ENCODE measurements at places on chromosomes 6 and 20.

DNA sequence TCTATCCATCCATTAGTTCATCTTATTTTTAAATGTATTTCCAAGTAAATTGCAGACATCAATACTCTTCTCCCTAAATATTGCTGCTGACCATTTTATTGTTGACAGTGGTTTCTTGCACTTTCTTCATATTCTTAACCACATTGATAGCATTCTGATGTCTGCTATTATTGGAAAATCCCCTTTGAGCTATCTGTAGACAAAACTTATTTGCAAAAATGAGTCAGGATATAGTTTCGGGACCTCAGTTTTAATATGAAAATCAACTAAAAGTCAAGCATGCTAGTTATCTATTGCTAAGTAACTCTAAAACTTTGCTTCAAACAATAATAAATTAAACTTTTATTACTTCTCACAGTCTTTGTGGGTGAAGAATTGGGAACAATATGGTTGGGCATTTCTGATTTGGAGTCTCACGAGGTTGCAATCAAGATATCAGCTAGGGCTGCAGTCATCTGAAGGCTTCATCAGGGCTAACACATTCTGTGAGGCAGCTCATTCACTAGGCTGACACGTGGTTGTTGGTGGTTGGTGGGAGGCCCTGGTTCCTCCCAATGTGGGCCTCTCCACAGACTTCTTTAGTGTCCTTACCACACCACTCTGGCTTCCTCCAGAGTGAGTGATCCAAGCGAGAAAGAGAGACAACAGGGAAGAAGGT is 32.7 kb downstream of the CD109 start:
- no peak for DNase-seq

DNA sequence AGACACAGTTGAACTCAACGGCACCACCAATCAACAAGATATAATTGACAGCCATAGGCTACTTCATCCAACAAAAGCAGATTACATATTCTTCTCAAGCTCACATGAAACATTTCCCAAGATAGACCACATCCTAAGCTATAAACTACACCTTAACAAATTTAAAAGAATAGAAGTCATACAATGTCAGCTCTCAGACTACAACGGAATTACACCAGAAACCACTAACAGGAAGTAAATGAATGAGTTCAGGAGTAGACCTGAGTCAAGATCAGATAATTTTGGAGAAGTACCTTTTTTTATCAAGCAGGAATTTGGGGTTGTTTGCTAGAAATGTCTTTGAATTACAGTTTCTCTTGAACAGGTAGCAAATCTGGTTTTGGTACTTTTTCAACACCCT is 237.8 kb downstream of the TBX18 start:
- no peak for DNase-seq

DNA sequence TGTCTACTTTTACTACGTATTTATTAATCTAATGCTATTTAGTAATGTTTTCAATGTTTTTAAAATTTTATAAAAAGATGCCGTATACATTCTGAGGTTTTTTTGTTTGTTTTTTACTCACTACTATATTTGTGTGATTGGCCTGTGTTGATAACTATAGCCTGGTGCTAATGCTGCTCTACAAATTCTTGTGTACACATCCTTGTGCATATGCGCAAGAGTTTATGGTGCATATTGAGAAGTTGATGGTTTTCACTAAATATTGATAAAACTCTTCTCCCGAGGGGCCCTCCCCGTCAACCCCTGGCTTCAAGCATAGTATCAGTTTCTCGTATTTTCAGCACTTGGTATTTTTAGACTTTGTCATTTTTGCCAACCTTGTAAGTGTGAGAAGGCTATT is 59.9 kb downstream of the E2F3 start:
- no peak for DNase-seq

DNA sequence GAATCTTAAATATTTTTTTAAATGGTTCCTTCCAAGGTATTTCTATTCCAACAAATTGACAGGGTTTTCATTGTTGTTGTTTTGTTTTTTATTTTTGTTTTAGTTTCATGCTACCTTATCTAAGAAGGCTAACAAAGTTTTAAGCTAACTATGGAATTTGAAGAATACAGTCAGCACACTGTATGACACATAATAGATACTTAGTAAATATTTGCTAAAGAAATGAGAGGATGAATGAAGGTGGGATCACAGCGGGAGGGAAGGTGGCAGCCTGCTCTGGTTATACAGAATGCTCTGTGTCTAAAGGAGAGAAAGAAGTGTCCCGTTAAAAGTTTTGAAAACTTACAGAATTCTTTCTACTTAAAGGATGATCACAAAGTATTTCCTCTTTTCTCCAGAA is 43.7 kb upstream of the DST start:
- no peak for DNase-seq

GRCh38 chr6:133512410-133513016 is 271.4 kb downstream of the EYA4 start:
- no peak for DNase-seq

DNA sequence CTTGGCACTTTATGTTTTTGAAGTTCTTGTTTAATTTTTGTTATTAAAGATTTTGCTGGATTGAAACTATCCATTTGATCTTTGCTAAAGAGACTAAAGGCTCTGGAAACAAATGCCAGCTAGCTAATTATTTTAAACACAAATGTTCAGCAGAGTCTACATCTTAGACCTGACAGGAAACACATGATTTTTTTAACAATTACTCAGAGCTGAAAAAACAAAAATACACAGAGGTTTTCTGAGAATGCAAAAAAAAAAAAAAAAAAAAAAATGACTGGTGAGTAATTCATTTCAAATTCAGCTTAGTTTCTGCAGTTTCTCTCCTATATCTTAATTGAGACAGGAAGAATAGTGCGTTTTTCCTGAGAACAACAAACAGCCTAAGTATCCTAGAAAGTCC is 448.0 kb downstream of the TENT5A start:
- no peak for DNase-seq

DNA sequence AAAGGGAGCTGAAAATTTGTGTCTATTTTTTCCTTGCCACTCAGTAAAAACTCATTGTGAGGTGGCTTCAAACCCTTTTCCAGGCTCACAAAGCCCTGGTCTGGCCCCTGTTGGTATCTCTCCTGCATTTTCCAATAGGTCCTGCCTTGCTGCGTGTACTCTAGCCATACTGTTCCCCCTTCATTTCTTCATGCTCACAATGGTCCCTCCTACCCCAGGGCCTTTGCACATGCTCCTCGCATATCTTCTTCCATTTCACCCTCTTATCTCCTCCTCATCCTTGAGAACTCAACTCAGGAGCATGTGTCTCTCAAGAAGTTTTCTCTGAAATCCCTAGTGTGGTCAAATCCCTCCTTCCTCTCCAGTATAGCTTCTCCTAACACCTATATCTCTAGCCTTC is 186.6 kb downstream of the MBOAT1 start:
- no peak for DNase-seq

DNA sequence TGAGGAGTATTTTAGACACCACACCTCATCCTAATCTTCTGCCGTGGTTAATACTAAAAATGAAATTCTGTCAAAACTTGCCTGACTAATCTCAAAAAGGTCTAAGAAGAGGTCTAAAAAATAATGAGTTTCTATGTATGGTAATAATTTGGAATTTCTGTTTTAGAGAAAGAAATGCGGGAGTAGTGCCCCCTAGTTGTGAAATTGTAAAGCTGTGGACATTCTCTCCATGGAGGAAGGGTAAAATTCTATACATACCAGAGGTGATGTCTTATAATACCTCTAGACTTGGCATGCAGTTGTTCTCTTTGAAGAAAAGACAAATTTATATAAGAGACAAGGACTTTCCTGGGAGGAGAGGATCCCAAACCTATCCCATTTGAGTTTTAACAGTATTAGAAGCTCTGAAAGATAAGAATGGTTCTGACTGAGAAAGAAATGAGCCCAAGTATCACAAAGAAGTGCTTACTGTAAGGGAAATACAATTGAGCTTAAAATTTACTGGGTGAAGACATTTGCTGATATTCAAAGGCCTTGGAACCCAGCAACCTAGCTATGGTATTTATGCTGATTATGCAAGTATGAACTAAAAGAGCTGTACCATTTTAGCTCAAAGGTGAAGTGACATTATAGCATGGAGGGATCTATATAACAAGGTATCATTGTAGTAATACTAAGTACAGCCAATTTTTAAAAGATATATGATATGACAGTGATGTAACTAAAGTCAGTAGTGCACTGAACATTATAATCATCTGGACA is 5.1 kb upstream of the EPHA7 start:
- no peak for DNase-seq

DNA sequence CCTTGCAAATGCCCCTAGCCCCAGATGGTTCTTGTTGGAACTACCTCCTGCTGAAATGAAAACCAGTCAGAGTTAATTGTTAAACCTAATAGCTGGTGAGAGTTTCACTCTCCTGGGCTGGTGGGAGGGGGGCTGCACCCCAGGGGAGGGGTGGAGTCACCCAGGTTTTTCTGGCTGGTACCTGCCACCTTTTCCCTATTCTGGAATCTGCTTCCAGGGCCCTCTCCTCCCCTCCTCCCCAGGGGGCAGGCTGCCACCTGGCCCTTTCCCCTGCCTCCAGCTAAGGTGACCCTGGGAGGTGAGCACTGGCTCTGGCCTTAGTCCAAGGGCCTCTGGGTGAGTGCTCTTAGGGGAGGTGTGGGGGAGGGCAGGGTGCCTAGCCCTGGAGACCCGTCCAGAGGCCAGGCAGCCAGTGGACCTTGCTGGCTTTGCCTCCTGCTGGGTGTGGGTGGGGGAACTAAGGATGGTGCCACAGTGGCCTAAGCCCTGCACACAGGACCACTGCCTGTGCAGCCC is 48.8 kb upstream of the EPB41L1 start:
- no peak for DNase-seq

DNA sequence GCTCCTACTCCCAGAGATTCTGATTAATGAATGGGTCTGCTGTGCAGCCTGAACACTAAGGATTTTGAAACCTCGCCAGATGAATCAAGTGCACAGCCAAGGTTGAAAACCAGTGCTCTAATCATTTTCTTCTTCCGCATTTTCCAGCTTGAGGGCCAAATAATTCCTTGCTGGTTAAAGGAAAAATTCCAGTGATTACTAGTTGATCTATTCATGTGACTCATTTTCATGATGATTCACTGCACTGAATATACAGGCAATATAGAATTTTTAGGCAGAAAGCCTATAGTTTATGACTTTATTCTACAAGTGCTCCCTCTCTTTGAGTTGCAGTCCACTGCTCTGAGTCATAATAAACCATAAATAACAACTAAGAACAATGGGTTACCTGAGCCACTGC is 80.6 kb upstream of the PROKR2 start:
- no peak for DNase-seq

- no peak for DNase-seq
Observed at GRCh38 chr6:55578537-55579363, at the start of gene HMGCLL1. TSS of gene HMGCLL1 (minus strand) at chr6:55579192. CDS start at chr6:55579055, 137 bp downstream.

GRCh38 chr20:15065794-15066193 is 728.4 kb upstream of the FLRT3 start:
- no peak for DNase-seq

DNA sequence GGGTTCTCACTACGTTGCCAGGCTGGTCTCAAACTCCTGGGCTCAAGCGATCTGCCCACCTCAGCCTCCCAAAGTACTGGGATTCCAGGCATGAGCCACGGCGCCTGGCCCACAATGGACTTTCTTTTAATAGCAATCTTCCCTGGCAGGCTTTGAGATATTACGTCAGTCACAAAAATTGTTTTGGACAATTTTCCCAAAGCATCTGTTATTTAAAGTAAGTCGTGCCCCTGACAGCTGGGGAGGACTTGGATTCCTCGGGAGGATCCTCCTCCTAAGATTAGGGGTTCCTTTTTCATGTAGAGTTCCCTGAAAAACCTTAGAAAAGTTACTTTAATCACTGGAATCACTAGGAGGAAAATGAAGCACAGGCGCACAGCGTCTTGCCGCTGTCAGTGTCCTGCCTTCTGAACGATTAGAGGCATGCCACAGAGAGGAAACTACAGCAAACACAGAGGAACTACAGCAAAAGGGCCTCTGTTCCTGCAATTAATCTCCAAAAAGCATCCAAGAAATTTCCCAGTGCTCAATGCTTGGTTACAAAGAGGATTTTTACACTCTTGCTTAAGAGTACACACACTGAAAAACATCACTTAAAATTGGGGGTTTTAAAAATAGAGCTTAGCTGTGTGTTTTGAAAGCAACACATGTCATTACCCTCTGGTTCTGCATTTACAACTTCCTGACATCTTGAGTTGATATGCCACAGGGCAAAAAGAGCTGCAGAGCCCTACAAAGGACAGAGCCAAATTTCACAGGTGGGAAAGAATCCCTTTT is 4.5 kb downstream of the ACSS1 start:
- no peak for DNase-seq

- no peak for DNase-seq
Observed at GRCh38 chr6:150345781-150346180, 23.0 kb upstream of the IYD start.

DNA sequence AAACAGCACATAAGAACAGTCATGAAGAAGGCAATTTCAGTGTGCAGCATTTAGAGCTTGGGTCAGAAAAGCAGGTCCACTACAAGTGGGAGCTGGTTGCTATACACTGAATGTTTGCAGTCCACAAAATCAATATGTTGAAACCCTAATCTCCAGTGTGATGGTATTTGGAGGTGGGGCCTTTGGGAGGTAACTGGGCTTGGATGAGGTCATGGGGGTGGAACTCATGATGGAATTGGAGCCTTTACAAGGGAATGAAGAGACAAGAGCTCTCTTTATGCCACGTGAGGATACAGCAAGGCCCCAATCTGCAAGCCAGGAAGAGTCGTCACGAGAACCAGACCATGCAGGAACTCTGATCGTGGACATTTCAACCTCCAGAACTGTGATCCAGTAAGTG is 216.7 kb upstream of the SLC35B3 start:
- no peak for DNase-seq

- DNase-seq = no peak
Observed at GRCh38 chr6:64622944-64623343, 987.3 kb downstream of the PHF3 start.

- no peak for DNase-seq
Observed at GRCh38 chr6:106440546-106440945, 80.0 kb downstream of the CRYBG1 start.

- no peak for DNase-seq
Observed at GRCh38 chr6:122869437-122870024, 80.5 kb downstream of the SMPDL3A start.

DNA sequence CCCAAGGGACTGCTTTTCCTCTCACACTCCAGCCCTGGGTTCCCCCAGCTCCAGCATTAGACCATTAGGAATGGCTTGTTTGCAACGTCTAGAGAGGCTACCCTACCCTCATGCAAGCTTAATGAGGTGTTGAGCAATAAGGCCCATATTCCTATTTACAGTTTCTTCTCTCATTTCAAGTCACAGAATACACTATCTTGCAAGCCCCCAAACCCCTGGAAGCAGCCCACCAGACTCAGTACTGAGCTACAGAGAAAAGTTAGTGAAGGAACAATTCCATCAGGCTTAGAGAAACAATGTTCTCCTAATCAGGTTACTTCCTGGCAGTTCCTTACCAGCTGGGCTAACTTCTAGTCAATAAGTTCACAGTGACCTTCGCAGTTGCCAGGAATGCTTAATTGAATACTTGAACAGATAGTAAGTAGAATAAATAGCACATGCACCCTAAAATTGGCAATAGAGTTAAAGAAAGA is 606.5 kb upstream of the NOX3 start:
- DNase-seq = no peak

- no peak for DNase-seq
Observed at GRCh38 chr6:25250878-25251277, 28.3 kb upstream of the CARMIL1 start.

Data from stimulated activated CD8-positive, alpha-beta memory T cell treated with anti-CD3 and anti-CD28 coated beads, Interleukin-7, amount 100 ng/mL, for 4 hours (primary cell).